ENCODE measurements at places on chromosomes 12 and 14.

- DNase-seq, result no peak
Measured at GRCh38 chr14:94176808-94177207, 2.7 kb downstream of the PPP4R4 start.

DNA sequence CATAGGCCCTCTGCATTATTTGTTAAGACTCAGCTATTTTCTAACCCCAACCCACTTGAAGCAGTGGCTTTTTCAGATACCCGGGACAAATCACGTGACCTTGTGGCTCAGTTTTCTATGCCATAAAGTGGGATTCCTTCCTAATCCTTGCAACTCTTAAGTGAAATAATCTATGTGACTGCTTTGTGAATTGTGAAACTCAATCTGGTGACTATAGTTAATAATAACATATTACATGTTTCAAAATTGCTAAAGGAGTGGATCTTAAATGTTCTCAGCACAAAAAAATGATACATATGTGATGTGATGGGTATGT, 17.3 kb downstream of the EML1 start:
- no peak for DNase-seq

- no peak for DNase-seq
Measured at GRCh38 chr14:93019970-93020369, 95.8 kb downstream of the ITPK1 start.

GRCh38 chr12:15863984-15864383, 18.2 kb upstream of the STRAP start:
- peak; percentile 54 for DNase-seq

DNA sequence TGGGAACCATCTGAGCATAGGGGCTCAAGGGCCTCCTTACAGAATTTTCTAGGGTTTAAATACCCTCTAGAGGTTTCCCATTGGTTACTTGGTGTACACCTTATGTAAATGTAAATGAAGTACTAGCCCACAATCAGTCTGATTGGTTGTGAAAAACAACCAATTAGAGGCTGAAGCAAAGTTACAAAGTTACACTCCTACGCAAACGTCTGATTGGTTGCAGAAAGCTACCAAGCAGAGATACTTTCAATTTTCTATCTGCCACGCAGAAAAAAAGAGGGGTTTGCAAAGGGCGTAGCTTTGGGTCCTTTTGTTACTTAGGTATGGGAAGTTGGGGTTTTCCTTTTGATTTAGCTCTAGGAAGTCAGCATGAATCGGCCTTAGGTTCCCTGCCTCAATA, 1.8 kb upstream of the TMEM19 start:
- no peak for DNase-seq

GRCh38 chr12:116539905-116540482, 19.2 kb upstream of the MAP1LC3B2 start:
- DNase-seq, result no peak

DNA sequence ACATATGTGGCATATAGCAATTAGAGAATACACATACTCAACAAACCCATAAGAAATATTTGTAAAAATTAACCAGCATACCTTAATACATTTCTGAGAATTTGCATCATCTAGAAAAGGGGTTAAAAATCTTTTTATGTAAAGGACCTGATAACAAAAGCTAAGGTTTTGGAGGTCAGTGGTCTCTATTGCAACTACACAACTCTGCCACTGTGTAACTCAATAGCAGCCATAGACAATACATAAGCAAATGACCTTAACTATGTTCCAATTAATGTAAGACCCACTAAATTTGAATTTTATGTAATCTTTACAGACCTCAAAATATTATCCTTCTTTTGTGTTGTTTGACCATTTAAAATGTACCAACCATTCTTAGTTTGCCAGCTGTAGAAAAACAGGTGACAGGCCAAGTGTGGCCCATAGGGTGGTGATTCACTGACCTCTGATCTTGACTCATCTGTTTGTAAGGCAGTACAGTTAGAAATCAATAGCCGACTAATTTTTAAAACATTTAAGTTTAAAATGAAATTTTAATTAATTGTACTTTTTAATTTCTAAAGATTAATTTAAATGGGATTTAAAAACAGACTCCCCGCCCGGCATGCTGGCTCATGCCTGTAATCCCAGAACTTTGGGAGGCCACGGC, 7.4 kb upstream of the EPS8 start:
- DNase-seq, result no peak

DNA sequence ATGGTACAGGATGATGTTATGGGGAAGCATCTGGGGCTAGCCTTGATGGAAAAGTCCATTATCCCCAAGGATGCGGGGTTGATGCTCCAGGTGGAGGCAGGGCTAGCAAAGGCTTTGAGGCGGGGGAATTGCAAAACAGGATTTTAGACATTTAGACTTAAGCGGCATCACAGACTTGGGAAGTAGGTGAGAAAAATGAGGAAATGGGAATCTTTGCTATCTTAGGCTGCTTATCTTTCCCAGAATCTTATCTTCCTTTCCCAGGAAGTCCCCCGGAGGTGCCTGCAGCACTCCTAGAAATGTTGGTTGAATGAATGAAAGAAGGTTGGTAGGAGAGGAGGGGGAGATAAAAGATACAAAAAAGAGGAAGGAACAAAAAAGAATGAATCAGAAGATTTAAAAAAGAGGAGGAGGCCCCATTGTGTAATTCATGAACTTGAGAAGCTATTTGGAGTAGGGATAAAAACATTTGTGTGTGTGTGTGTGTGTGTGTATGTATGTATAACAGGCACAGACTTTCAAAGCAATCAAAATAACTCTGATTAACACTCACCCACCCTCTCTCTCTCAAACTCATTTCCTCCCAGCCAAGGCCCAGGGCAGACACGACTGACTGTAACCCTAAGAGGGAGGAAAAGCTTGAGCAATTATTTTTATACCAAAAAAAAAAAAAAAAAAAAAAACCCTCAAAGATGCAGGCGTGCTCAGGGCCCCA, 62.5 kb upstream of the TBX3 start:
- DNase-seq, result no peak

- no peak for DNase-seq
Measured at GRCh38 chr14:61492474-61492873, 171.1 kb downstream of the PRKCH start.

- no peak for DNase-seq
Measured at GRCh38 chr12:104971306-104971705, 13.2 kb upstream of the SLC41A2 start.

DNA sequence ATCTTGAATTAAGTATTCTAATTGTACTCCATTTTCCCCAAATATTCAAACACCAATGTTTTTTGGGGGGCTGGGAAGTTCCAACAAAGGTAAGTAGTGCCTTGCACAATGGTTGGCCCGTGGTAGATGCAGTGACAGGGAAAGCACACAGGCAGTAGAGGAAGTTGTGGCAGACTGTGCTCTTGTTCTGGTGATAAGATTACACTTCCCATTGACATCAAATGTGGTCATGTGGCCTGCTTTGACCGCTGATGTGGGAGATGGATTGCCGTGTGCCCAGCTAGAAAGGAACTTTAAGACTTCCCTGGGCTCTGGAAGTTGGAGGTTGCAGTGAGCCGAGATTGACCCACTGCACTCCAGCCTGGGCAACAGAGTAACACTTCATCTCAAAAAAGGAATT, 223.8 kb downstream of the VRK1 start:
- peak; percentile 11 for DNase-seq

DNA sequence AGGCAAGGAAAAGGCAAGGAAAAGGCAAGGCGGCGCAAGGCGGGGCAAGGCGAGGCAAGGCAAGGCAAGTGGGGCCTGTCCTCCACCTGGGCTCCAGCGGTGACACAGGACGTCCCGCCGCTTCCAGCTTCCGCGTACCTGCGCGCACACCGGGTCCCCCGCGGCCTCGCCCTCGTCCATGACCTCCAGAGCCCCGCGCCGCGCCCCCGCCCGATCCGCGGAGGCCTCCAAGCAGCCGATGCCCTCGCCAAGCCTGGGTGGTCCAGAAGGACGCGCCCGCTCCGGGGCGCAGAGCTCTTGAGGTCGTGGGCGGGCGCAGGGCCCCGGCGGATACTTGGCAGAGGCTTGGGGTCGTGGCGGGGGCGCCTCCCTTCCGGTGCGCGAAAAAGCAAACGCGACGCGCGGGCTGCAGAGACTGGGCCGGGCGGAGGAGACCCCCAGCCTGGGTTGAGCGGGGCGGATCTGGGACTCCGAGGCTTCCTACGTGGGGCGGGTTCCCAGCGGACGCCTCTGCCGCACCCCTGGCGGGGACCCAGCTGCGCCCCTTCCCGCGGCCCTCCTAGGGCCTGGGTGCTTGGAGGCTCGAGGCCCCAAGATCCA, 60.8 kb upstream of the EIF5 start:
- no peak for DNase-seq

GRCh38 chr12:55732288-55732687, 3.5 kb upstream of the CD63 start:
- no peak for DNase-seq

- DNase-seq, result no peak
Measured at GRCh38 chr12:749751-750270, 2.6 kb upstream of the WNK1 start.

GRCh38 chr14:78959674-78960264, 789.6 kb downstream of the NRXN3 start:
- no peak for DNase-seq

DNA sequence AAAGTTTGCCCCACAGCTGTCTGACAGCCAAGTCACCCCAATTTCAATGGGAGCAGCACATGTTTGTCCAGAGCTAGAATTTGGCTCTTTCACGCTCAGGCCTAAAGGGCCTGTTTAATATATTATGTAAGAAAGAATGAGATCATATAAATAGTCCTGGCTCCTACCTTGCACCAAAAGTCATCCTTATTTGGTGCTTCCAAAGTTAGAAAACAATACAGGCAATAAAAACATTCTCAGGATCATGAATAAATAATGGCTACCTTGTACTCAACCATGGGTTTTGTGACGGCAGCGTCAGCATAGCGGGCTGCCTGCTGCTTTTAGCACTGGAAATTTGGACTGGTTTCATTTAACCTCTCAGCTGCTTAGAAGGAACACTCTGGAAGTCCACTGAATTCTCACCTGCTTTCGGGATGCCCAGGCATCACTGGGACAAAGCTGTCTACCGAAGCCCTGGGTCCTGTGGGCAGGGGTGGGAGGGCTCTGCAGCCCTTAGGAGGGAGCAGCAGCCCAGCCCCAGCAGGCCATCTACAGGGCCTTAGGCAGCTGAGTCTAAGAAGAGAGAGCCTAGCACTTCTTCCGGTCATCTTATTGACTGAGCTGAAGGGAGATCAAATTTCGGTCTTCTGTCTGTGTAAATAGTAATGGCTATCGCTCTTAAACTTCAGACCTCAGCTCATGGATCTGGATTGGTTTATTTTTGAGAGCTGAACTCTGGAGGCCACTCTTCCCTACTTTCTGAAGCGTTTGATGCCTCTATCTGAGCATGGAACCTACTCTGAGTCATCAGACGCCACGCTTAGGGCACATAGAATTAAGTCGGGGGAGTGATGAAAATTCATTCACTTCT, 106.5 kb downstream of the SAMD4A start:
- DNase-seq, result no peak

GRCh38 chr14:96117101-96117897, 78.1 kb downstream of the C14orf132 start:
- no peak for DNase-seq

DNA sequence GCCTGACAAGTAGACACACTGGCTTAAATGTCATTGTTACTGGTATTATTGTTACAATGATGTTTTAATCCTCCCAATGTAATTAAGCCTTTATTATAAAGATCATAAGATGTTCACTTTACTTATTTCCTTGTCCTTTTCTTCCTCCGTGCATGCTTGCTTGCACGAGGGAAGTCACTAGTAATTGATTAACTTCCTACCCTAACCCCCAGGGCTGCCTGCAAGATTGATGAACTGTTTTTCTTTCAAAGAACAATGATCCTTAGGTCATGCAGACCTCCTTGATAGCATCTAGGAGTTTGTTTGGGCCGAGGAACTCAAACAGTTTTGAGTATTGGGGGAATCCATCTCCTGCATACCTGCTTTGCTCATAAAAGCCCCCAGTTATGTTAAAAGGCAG, 43.0 kb downstream of the GLRX5 start:
- DNase-seq, result no peak

DNA sequence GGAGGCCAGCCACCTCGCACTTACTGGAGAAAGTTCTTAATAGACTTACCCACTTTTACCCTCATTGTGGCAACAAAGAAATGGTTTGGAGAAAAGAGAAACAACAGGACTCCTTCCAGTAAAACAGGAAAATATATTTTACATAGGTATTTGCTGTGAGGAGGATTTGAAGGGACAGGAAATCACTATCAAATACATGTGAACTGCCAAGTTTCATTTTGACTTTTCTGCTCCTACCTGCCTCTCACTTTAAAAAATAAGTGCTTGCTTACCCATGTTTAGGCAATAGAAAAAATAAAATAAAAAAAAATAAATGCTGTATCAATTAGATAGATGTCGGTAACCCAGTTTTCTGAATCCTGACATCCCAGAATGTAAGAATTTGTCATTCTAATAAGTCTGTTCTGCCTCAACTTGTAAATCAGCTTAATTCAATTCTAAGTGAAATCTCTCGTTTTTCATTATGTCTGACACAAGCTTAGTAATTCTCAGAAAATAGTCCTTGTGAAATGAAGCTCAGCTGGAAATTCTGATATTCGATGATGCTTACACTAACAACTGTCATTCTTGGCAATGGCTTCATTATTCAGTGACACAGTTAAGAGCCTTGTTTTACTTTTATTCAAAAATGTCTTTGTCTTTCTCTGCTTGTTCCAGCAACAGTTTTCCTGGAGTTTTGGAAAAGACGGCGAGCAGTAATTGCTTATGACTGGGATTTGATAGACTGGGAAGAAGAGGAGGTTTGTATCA, 131.3 kb downstream of the SLC5A8 start:
- DNase-seq, result no peak

DNA sequence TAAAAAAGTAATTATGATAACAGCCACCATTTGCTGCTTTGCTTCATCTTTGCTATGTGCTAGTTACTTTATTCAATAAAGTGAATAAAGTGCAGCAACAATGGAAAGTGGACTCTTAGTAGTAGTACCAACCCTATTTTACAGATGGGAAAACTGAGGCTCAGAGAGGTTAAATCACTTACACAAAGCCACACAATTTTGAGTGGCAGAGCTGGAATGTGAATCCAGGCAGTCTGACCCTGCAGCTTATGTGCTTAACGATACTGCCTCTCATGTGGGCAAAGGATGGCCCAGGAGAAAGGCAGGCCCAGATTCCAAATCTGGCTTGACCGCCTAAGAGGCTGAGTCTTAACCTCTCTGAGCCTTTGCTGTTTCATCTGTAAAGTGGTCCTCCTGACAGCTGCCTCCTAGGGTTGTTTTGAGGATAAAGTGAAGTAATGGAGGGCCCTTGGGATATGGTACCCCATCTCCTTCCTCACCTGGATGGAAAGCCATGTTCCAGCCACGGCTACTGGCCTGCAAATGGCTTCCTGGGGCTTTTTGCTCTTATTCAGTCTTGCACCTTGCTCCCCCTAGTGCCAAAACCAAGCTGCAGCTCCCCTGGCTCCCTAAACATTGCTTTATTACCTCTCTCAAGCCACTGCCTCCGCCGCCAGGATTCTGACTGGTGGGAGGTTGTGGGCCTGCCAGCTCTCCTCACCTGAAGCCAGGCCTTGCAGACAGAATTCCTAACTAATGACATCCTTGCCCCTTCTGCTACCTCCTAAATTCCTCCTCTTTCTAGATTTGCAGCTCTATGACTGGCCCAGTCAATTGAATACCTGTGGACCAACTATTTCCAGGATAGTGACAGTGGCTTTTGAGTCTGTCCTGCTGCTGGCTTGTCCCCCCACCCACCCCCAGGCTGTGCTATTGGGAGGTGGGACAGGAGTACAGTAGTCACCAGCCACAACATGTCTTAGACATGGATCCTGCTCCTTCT, 283.3 kb upstream of the PWP1 start:
- no peak for DNase-seq
